Chondrocyte (in vitro differentiated cells): ENCODE measurements at places on chromosomes 5 and 9.

DNA sequence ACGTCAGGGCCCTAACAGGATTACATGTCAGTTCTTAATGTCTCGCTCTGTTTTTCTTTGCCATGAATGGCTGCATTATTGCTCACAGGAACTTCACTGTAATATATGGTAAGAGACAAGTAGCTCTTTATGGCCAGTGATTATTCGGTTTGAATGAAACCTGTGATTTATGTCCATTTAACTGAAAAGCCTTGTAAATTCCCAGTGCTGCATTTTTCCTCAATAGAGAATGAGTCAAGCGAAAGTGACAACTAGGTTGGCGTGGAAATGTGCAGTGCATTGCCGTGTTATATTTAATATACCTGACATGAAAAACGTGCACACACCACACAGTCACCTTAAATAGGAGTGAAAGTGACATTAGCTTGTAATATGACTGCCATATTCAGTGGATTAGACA lies 163.1 kb downstream of the PBX3 start:
- no peak for DNase-seq

GRCh38 chr9:115694014-115694413 lies 459.6 kb upstream of the PAPPA start:
- DNase-seq = no peak

GRCh38 chr9:20906326-20906725 lies 125.1 kb downstream of the HACD4 start:
- DNase-seq = no peak

DNA sequence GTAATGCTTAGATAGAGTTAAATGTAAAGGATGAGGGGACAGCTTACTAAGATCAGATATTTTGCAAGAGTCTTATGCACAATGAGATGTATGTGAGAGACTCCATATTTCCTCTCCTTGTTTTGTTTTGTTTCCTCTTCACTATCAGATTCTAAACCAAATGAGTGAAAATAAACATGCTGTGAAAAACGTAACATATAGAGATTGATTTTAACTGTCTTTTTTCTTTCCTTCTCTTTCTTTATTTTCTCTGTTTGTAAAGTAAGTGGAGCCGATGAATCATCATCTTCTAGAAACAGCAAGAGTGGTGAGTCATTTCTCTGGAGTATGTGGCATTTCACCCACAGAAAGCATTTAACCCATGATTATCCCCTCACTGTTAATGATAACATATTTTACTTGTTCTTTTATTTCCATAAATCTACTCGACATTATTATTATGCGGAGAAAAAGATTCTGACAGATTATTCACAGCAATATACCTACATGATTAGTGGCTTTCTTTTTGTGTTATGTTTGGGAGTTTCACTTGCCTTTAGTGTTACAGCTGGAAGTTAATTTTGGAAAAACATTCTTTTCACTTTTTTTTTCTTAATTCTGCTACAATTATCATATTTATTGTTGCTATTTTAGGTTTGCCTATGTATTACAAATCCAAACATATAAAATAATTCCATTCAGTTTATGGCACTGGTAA lies 2.1 kb upstream of the ANXA1 start:
- no peak for DNase-seq

DNA sequence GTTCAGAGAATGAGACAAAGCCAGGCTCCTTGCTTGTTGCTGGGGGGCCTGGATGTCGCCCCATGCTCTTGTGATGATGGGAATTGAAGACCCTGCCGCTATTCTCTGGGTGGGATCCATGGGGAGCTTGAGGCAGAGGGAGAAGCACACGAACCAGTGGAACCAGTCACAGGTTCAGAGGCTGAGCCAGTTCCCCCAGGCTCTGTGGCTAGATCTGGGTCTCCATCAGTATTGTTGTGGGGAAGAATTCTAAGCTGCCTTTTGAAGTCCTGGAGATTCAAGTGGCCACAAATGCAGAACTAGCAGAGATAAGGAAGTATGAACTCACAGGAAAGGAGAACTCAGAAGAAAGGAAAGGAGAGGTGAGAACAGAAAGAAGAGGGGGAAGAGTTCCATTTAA lies 219.4 kb downstream of the MSX2 start:
- no peak for DNase-seq
